ENCODE measurements at places on chromosomes 2 and 18.

DNA sequence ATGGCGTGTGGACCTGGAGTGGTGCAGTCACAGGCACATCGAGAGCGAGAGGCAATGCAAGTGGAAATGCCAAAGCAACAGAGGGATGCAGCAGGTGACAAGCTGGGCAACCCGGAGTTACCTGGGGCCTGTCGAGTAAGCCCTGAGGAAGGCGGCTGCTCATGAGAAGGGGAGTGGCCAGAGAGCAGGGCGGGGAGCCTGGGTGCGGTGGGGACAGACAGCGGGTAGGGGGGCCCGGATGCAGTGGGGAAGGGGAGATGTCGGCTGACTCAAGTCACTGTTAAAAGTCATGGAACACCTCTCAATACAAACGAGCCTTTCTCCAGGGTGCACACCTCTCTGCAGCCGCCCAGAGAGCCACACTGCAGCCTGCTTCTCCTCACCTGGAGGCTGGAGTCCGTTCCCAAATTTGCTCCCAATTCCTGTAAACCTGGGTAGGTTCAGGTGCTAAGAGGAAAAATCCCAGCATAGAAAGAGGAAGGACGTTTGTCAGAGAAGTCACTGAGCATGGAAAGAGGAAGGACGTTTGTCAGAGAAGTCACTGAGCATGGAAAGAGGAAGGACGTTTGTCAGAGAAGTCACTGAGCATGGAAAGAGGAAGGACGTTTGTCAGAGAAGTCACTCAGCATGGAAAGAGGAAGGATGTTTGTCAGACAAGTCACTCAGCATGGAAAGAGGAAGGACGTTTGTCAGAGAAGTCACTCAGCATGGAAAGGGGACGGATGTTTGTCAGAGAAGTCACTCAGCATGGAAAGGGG lies 71.7 kb upstream of the TWIST2 start:
- DNase-seq = no peak

GRCh38 chr18:55012008-55012407 lies 52.7 kb upstream of the CCDC68 start:
- DNase-seq = no peak

DNA sequence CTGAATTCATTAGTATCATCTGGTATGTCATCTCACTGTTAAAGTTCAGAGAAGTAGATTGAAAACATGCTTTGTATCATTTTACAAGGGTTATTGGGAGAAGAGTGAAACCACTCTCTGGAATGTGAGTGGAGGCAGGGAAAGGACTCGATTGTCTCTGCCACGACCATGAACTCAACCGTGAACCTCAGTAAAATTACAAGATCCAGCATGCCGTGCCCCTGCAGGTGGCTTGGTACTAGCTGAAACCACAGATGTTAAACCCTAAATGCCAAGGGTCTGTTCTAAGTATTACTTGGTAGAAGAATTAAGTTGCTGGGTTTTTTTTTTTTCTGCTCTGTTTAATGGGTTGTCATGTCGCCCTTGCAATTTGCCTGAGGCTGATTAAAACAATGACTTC lies 197.2 kb downstream of the MYO3B start:
- no peak for DNase-seq

GRCh38 chr2:449246-450067 lies 161.6 kb upstream of the ALKAL2 start:
- no peak for DNase-seq

- DNase-seq = no peak
These were observed 36.4 kb downstream of the TACR1 start for GRCh38 chr2:75162897-75163296.

- no peak for DNase-seq
These were observed 26.2 kb upstream of the SPOPL start for GRCh38 chr2:138475277-138475776.

All from fibroblast of pulmonary artery (primary cell).